ENCODE measurements at places on chromosomes 7 and 10. TPM values are rescaled to one million over a fixed set of nuclear protein-coding genes. Genes with fewer than 3 reads are reported as not detected.

HHEX gene
- 3.2 TPM for total RNA-seq

OPN1SW gene
- not detected for total RNA-seq

OR9A2 gene
- total RNA-seq = not detected

- no peak overlapping the region for H3K4me3 ChIP-seq
- no peak for DNase-seq
- H3K36me3 ChIP-seq = no peaks in the 10 kb centered on the region
- no peak overlapping the region for H3K27ac ChIP-seq
- no peaks in the 10 kb centered on the region for H3K27me3 ChIP-seq
These were observed 27.5 kb downstream of the STRA8 start for GRCh38 chr7:135260930-135261721.

DNA sequence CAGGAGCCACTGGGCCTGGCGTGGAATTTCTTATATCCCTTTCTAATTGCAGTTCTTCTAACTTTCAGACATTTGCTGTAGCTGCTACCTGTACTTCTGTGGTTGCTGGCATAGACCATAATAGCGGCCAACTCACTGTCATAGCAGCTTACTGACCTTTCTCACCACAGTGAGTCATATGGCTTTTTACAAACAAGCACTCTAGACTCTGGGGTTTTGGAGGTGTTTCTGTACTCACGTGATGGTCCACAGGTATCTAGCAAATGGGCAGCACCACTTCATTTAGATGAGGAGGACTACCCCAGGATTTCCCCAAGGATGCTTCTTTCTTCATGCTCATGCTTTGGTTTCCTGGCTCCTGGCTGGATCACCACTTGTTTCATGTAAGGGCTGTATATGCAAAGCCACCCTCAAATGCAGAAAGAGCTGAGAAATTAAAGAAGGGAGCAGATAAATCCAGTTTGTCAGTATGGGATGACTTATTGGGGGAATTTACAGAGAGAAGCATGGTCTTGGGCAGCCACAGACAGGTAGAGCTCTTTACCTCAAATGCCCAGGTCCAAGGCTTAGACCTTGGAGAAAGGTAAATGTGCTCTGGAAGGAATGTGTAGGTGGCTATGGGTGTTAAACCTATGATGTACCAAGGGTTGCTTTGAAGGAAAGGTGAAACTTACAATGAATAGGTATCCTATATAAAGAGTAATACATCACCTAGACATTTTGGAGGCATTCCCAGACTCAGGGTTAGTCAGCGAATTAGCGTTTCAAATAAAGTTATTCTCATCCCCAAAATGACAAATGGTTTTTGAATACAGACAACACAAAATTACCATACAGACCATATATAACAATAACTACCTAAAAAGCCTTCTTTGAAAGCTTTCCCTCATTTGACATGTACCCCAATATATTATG is 15.9 kb upstream of the SLC25A16 start:
- no peaks in the 10 kb centered on the region for H3K27me3 ChIP-seq
- H3K4me3 ChIP-seq = peak overlapping the region; percentile 26
- peak overlapping the region; percentile 85 for H3K27ac ChIP-seq
- H3K4me1 ChIP-seq = peaks cover 26% of the 10 kb centered on the region

GRCh38 chr7:73341877-73342276 is 13.9 kb downstream of the FKBP6 start:
- H3K4me1 ChIP-seq = no peaks in the 10 kb centered on the region
- no peak overlapping the region for H3K27ac ChIP-seq
- no peaks in the 10 kb centered on the region for H3K27me3 ChIP-seq
- H3K4me3 ChIP-seq = no peak overlapping the region
- H3K36me3 ChIP-seq = no peaks in the 10 kb centered on the region

DNA sequence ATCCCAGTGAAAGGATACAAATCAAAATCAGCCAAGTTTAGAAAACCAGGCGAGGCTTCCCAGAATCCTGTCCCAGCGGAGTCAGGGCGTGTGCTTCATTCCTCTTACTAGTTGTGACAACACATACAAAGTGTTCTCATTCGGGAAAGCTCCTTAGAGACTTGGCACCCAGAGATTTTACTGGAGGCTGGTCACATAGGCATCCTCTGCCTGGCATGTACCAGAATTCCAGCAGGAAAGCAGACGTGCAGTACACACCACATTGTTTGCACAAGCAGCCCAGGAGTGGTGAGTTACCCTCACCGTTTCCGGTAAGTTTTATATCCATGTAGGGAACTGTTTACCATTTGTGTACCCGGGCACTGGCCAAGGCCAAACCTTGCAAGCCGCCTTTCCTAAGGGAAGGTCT is 34.9 kb downstream of the MMRN2 start:
- no peak overlapping the region for H3K4me3 ChIP-seq
- H3K27me3 ChIP-seq = no peaks in the 10 kb centered on the region
- H3K36me3 ChIP-seq = peaks cover 2% of the 10 kb centered on the region
- peaks cover 10% of the 10 kb centered on the region for H3K4me1 ChIP-seq

CYP2E1 gene
- 3.3 TPM for total RNA-seq

GRCh38 chr7:23469150-23469960 is 936 bp downstream of the IGF2BP3 start:
- peak overlapping the region; percentile 79 for H3K27ac ChIP-seq
- no peaks in the 10 kb centered on the region for H3K36me3 ChIP-seq
- H3K4me3 ChIP-seq = peak overlapping the region; percentile 73
- 0 out of 2 replicates have a peak, but pooled peaks cover 2% of the 10 kb centered on the region for H3K27me3 ChIP-seq
- no peak for DNase-seq

IFRD1 gene
- 73.4 TPM for total RNA-seq

DNA sequence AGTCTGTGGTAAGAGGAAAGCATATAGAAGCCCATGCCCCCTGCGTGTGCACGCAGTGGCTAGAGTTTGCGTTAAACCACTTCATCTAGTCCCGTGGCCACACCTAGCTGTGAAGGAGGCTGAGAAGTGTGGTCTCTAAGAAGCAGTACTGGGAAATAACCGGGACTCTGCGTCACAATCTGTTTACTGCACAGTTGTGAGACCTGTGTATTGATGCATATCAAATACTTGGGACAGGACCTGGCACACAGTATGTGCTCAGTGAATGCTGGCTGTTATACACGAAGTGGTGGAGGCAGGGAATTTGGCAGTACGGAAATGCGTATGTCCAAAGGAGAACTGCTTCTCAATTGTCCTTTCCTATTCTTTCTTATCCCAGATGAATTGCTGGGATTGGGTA is 149.5 kb downstream of the ARHGAP21 start:
- no peak for DNase-seq
- no peak overlapping the region for H3K27ac ChIP-seq
- no peaks in the 10 kb centered on the region for H3K36me3 ChIP-seq
- no peak overlapping the region for H3K4me3 ChIP-seq
- no peaks in the 10 kb centered on the region for H3K4me1 ChIP-seq

GRCh38 chr10:49269523-49269922 is 29.4 kb upstream of the C10orf71 start:
- H3K27ac ChIP-seq = no peak overlapping the region
- no peaks in the 10 kb centered on the region for H3K36me3 ChIP-seq
- no peak overlapping the region for H3K4me3 ChIP-seq
- no peak for DNase-seq

- H3K27me3 ChIP-seq = no peaks in the 10 kb centered on the region
- H3K36me3 ChIP-seq = peaks cover 27% of the 10 kb centered on the region
- H3K4me1 ChIP-seq = no peaks in the 10 kb centered on the region
- DNase-seq = no peak
These were observed 304.6 kb downstream of the TNS3 start for GRCh38 chr7:47277321-47277781.

DNA sequence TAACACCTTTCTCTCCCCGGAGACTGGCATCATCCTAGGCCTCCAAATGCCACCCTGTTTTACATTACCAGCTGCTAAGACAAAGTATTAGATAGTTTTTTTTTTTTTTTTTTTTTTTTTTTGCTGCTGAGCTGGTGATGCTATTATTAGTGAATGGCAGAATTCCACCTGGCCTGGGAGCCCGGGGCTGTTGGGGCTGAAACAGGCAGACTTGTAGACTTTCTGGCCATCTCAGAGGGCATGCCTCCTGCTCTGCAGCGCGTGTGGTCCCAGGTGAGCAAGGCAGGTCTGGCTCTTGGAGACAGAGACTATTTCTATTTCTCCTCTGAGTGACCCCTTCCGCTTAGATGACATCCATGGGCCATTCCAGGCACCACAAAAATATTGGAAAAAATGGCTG is 104.2 kb downstream of the EMX2 start:
- no peaks in the 10 kb centered on the region for H3K36me3 ChIP-seq
- no peaks in the 10 kb centered on the region for H3K4me1 ChIP-seq
- no peak overlapping the region for H3K4me3 ChIP-seq
- H3K27ac ChIP-seq = no peak overlapping the region
- DNase-seq = no peak

AMPH gene
- total RNA-seq = not detected

- H3K27ac ChIP-seq = no peak overlapping the region
- H3K4me3 ChIP-seq = no peak overlapping the region
- H3K27me3 ChIP-seq = peaks cover 22% of the 10 kb centered on the region
These were observed 1.0 kb upstream of the PLAC9 start for GRCh38 chr10:80131499-80131901.

GRCh38 chr10:3265088-3265487 is 92.5 kb upstream of the PITRM1 start:
- H3K4me1 ChIP-seq = no peaks in the 10 kb centered on the region
- no peak overlapping the region for H3K4me3 ChIP-seq
- H3K27me3 ChIP-seq = no peaks in the 10 kb centered on the region
- no peak overlapping the region for H3K27ac ChIP-seq

DNA sequence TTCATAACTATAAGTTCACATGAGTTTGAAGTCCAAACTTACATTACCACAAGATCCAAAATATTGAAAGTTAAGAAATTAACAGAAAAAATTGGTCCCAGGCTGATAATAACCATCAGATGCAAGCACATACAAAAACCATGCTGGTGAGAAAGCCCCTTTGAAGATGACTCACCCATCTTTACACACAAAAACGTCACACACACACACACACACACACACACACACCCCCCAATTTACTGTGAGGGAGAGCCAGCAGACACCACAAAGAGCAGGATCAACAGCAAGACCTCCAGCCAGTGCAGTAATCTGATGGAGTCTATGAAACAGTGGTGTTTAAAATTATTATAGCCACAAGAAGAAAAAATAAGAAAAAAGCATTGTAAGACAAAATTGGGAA is 50.1 kb upstream of the DRGX start:
- no peak overlapping the region for H3K4me3 ChIP-seq
- no peaks in the 10 kb centered on the region for H3K36me3 ChIP-seq
- H3K4me1 ChIP-seq = no peaks in the 10 kb centered on the region
- DNase-seq = peak; percentile 52

DNA sequence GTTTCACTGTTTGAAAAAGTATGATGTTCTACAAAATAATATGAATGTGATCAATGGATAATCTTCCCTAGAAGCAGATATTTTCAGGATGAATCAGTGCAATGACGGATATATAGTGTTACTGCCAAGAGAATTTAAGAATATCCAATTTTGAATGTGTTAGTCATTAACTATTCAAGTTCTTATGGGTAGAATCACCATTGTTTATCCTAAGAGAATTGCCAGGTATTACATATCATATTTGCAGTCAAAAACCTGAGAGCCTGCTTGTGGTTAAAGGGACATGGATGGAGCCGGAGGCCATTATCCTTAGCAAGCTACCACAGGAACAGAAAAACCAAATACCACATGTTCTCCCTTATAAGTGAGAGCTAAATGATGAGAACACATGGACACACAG is 26.9 kb downstream of the AHR start:
- peaks cover 23% of the 10 kb centered on the region for H3K4me1 ChIP-seq
- DNase-seq = peak; percentile 89
- no peaks in the 10 kb centered on the region for H3K27me3 ChIP-seq
- no peak overlapping the region for H3K4me3 ChIP-seq
- peaks cover 34% of the 10 kb centered on the region for H3K36me3 ChIP-seq

DNA sequence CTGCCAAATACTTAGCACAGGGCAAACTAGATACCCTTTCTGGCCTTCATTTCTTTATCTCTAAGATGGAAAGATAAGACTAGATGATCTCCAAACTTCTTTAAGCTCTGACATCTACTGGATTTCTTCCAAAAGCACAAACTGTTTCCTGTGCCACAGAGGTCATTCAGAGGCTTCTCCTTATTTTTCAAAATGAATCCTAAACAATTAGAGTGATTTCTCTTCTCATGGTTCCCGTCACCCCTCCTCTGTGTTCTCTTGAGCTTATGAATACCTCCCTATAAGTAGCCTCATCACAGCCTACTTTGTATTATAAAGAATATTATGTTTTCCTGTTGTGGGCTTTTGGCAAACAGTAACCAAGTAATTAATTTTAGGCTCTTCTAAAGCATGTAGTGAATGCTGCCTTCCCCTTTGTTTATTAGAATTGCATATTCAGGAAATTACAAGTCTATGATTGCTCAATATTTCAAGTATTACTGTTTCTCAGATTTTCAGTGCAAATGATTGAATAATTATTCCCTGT is 179.5 kb downstream of the REEP3 start:
- H3K27me3 ChIP-seq = no peaks in the 10 kb centered on the region
- no peak for DNase-seq
- peak overlapping the region; percentile 91 for H3K27ac ChIP-seq
- H3K36me3 ChIP-seq = no peaks in the 10 kb centered on the region

ZNF467 gene
- total RNA-seq = 4.1 TPM
